ENCODE measurements at places on chromosomes 6 and 20. TPM values are rescaled to one million over a fixed set of nuclear protein-coding genes. Genes with fewer than 3 reads are reported as not detected.

GRCh38 chr6:155089746-155090145 lies 94.6 kb downstream of the TIAM2 start:
- DNase-seq = no peak
- H3K4me1 ChIP-seq = peaks cover 9% of the 10 kb centered on the region
- no peak overlapping the region for H3K4me3 ChIP-seq

DNA sequence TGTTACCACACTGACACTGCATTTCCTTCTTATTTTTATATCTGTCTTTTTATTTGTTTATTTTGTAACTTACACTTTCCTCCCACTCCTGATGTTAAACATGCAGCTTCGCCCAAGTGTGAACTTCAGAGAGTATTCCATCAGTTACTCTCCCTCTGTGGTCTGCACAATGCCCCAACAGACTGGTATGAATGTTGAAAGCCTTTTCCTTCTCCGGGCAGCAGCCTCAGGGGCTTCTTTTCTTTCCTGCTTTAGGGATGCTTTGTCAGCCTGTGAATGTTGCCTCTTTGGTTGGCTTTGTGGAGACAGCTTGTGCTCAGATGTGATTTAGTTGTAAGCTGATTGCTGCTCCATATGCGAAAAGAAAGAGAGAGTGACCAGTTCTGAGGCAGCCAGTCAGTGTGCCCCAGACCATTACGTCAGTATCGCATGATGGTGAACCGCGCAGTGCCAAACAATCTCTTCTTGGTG lies 44.0 kb downstream of the SMPDL3A start:
- no peak for DNase-seq
- H3K27ac ChIP-seq = no peak overlapping the region
- H3K36me3 ChIP-seq = no peaks in the 10 kb centered on the region
- no peaks in the 10 kb centered on the region for H3K27me3 ChIP-seq
- no peak overlapping the region for H3K4me3 ChIP-seq

Gene GLP1R
- total RNA-seq = 0.11 TPM

Gene GRM1
- total RNA-seq = 0.54 TPM

Gene DTNBP1
- total RNA-seq = 9.2 TPM

All from cardiac muscle cell (in vitro differentiated cells and primary cell).